ENCODE measurements at places on chromosomes 11 and 22.

DNA sequence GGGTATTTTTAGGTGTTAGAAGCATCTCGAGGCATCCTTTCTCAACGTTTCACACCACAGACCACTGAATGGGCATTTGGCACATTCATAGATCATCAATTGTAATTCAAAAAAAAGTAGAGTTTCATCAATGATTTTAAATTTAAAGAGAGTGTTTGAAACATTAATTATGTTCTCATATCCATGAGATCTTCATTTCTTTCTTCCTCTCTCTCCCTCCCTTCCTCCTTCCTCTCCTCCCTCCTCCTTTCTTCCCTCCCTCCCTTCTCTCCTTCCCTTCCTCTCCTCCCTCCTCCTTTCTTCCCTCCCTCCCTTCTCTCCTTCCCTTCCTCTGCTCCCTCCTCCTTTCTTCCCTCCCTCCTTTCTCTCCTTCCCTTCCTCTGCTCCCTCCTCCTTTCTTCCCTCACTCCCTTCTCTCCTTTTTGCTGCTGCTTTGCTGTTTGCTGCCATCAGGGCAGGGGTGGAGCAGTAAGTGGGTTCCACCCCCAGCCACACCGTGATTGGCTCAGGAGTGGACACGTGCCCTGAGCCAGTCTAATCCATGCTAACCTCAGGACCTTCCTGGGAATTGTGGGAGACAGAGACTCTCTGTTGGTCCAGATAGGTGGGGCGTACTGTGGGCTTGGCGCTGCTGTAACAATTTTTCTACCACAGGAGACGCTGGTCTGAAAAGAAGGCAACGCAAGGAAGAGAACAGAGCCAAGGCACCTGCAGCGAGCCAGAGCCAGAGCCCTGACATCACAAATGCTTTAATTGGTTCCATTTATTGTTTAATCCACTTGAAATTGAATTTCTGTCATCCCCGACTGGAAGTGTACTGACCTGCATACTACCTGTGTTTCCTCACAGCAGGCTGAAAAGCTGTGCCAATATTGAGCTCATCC lies 33.7 kb upstream of the APOBEC3A start:
- peak; percentile 77 for DNase-seq

GRCh38 chr11:78039919-78040671 lies 17.0 kb upstream of the KCTD14 start:
- DNase-seq = peak; percentile 84

- no peak for DNase-seq
Observed at GRCh38 chr11:93054279-93054678, 84.8 kb downstream of the MTNR1B start.

DNA sequence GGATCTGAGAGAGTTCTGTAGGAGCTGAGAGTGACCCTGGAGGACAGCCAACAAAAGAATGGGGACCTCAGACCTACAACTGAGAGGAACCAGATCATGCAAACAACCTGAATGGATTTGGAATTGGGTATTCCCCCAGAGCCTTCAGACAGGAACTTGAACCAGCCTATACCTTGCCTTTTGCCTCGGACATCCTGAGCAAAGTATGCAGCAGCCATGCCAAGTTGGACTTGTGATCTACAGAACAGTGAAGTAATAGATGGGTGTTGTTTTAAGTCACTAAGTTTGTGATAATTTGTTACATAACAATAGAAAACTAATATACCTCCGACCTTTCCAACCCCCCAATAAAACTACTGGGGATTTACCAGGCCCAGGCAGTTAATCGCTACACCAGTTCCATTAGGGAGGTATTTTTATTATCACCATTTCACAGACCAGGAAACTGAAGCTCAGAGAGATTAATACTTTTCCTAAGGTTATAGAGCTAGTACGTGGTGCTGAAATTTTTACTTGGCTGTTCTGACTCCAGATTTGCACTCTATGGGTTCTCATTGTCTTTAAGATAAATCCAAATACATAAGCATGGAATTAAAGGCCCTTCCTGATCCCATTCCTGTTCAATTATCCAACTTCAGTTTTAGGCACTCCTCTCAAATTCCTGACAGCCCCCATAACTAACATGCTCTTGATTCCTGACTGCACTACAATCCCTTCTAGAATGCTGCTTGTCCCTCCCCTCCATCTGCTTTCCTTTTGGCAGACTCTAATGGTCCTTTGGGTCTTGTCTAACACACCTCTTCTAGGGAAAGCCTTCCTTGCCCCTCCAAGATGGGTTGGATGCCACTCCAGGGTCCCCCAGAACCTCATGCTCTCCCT lies 1.7 kb upstream of the RASSF10 start:
- no peak for DNase-seq

- peak; percentile 19 for DNase-seq
Observed at GRCh38 chr11:110219006-110219785, 77.2 kb downstream of the RDX start.

GRCh38 chr11:73072935-73073481 lies 69.1 kb downstream of the FCHSD2 start:
- DNase-seq = peak; percentile 63

DNA sequence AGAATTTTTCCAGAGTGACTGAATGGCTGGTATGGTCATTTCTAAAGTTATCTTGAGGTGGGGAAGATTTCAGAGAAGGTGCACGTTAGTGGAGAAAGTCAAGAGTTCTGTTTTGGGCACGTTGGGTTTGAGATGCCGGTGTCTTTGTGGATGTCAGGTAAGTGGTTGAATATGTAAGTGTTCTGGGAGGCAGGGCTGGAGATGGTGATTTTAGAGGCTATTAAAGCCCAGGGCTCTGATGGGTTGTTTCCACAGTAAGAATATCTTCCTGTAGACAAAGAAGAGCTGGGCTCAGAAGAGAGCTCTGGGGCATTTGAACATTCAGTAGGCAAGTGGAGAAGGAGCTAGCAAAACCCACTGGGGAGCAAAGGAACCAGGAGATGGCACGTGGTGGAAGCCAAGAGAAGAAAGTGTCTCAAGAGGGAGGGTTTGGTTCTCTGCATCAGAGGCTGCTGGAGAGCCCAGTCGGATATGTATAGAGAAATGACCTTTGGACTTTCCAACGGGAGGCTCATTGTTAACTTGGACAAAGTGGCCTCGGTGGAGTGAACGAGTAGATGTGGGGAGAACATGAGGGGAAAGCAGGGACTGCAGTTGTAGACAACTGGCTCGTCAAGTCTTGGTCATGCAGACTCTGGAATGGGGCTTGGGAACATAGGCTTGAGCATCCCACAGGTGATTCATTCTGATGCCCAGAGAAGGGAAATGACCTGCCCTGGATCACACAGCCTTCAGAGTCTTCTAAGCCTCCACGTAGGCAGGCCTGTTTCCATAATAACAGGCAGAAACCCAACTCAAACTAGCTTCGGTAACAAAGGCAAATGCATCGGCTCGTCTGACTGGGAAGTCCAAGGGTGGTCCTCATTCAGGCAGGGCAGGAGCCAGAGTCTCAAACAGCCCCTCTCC lies 98.4 kb upstream of the PARVA start:
- DNase-seq = no peak

- DNase-seq = no peak
Observed at GRCh38 chr11:100396266-100396665, 290.8 kb upstream of the ARHGAP42 start.

GRCh38 chr11:112963368-112963955 lies 2.2 kb downstream of the NCAM1 start:
- DNase-seq = no peak

- no peak for DNase-seq
Observed at GRCh38 chr11:46655631-46656030, 38.3 kb downstream of the ATG13 start.

- DNase-seq = no peak
Observed at GRCh38 chr11:70666311-70666710, 268.0 kb downstream of the CTTN start.

GRCh38 chr11:32489464-32489863 lies 54.1 kb upstream of the WT1 start:
- DNase-seq = no peak

All from adipocyte (in vitro differentiated cells).